ENCODE measurements at places on chromosomes 6 and 20.

DNA sequence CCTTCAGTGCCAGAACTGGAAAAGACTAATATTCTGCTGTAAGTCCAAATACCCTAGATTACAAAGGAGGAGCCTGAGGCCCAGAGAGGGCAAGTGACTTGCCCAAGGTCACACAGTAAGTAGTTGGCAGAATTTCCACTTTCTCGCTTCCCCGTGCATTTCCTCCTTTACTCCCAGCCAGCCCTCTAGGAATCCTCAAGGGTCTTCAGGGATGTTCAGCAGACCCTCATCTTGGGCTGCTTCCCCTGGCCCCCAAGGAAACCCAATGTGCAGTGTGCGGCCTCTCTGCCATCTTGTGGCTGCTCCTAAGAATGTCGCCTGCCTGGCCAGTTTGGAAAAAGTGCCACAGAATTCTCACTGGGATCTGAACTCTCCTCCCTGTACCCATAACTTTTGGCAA is 217.7 kb upstream of the LRFN2 start:
- no peak for DNase-seq

DNA sequence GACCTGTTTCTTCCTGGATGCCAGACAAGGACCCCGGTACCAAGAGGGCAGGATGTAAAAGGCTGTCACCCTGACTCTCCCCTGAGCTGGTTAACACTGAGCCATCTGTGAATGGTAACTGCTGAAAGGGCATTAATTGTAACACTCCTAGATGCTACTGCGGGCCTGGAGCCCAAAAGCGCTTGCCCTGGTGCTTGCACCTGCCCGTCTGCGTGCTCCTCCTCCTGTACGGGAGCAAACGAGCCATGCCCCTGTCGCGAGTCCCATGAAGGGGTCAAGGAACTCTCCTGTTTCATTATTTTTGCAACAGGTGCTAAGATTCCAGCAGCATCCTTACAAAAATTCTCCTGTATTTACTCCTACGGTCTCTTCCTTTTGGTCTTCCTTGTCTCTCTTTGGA is 140.0 kb upstream of the LAMA2 start:
- no peak for DNase-seq

GRCh38 chr6:89081129-89081422 is 525 bp downstream of the PNRC1 start:
- no peak for DNase-seq

DNA sequence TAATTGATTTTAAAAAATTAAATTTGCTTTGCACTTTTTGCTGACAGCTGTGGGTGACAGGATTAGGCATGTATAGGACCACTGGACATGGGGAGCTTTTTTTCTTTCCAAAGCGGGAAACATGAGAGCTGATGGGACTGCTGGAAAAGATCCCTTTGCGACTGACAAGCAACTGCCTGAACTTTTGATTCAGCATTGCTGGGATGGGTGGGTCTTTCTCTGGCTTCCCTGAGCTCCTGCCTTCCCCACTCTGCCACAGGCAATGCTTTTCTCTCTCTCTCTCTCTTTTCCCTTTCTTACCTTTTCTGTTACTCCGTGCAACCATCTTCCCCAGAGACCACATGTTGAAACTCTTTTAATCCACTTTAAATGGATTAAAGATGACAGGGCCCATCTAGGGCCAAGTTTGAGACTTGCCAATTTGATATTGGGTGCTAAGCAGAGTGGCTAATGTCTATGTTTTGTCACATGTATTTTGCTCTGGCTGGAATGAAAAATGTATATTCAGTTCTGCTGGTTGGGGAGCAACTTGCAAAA is 33.5 kb upstream of the TPD52L1 start:
- no peak for DNase-seq

DNA sequence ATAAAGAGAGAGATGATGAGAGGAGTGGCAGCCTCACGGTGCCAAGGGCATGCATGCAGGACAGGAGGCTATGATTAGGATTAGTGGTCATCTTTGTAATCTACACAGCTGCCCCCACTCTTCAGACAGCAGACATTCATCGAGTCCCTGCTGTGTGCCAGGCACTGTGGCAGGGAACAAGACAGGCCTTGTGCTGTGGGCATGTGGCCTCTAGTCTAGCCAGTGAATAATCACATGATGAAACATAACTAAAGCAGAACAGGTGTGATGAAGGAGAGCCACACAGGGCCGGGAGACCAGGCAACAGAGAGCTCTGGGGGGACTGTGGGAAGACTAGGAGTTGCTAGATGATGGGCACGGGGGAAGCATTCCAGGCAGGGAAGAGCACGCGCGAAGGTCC is 22.2 kb downstream of the TOX2 start:
- DNase-seq, result no peak

GRCh38 chr6:53623497-53623896 is 42.1 kb downstream of the KLHL31 start:
- DNase-seq, result no peak

GRCh38 chr20:19682249-19682648 is 75.8 kb upstream of the RIN2 start:
- DNase-seq, result no peak

GRCh38 chr6:113331021-113331420 is 526.1 kb upstream of the MARCKS start:
- no peak for DNase-seq

GRCh38 chr20:17940224-17940971 is 28.2 kb downstream of the SNX5 start:
- no peak for DNase-seq

DNA sequence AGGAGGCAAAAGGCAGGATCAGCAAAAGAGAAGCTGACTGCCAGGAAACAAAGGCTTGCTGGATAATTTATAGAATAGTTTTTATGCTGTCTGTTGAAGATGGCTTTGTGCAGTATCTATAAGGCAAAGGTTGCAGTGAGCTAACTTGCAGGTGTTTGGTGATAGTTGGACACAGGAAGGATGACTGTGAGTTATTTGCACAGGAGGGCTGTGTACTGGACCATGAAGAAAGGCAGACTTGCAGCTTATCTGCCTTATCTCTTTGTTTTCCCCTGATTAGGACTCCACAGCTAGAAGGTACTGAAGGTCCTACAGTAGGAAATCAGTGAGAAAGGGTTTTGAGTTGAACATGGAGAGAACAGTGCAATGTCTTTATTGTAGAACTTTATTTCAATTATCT is 2.1 kb downstream of the BTN1A1 start:
- no peak for DNase-seq

- no peak for DNase-seq
These were observed 16.5 kb upstream of the SH3BGRL2 start for GRCh38 chr6:79614326-79615305.

DNA sequence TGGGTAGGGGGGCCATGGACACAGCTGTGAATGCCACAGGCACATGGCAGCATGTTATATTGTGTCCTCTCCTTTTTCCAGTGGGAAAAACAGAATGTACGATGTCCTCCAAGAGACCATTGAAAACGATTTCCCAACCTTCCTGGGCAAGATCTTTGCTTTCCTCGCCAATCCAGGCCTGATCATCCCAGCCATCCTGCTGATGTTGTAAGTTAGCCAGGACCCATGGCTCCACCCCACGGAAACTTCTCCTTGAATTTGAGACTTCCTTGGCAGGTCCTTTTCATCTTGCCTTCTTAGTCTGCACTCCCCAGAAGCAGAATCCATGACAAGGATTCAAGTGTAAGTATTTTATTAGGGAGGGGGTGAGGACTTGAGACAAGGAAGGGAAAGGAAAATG is 28.2 kb upstream of the NOP56 start:
- no peak for DNase-seq

All from glutamatergic neuron (in vitro differentiated cells).